PC-3 (cell line): ENCODE measurements at places on chromosomes 7 and 10. TPM values are rescaled to one million over a fixed set of nuclear protein-coding genes. Genes with fewer than 3 reads are reported as not detected.

GRCh38 chr10:98486421-98486820, 39.7 kb upstream of the HPS1 start:
- peak; percentile 36 for DNase-seq

DNA sequence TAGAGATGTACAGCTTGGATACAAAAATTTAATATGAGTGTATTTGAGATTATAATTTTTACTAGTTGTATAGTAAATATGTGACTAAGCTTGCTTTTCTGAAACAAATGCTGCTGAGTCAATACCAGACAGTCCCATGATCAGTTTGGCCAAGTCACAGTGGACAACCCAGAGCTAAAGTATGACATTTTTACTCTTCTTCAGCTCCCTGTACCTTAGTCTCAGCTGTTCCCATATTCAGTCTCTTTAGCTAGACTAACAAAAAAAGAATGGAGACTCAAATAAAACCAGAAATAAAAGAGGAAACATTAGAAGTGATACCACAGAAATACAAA, 189.3 kb downstream of the CTNNA3 start:
- peak; percentile 61 for DNase-seq

GRCh38 chr7:5437348-5437892, 13.8 kb upstream of the TNRC18 start:
- DNase-seq = no peak

- peak; percentile 7 for DNase-seq
Observed at GRCh38 chr10:3217301-3217700, 44.7 kb upstream of the PITRM1 start.

- DNase-seq = no peak
Observed at GRCh38 chr7:42475082-42475481, 238.1 kb upstream of the GLI3 start.

DNA sequence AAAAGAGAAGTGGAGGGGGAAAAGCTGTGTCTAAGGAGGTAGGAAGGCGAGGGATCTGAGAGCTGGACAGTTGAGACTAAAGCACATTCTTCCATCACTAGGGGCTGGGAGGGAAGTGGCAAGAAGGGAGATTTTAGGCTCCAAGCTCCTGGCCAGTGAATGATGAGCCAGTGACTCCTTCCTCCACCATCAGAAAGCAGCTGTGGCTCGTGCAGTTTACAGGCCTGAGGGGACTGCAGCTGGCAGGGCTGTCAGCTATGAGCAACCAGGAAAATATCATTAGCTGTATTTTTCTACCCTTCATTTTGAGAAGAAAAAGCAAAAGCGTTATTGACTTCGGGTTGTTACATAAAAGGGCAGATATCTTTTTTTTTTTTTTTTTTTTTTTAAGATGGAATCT, 60.7 kb downstream of the GPAM start:
- DNase-seq = no peak

- DNase-seq = peak; percentile 90
Observed at GRCh38 chr7:41579961-41580935, 122.6 kb downstream of the INHBA start.

- DNase-seq = no peak
Observed at GRCh38 chr10:27440478-27440877, 63.6 kb upstream of the RAB18 start.

Gene PLXNA4
- total RNA-seq = 1.2 TPM in 2 replicates
